ENCODE measurements at places on chromosomes 11 and 22.

DNA sequence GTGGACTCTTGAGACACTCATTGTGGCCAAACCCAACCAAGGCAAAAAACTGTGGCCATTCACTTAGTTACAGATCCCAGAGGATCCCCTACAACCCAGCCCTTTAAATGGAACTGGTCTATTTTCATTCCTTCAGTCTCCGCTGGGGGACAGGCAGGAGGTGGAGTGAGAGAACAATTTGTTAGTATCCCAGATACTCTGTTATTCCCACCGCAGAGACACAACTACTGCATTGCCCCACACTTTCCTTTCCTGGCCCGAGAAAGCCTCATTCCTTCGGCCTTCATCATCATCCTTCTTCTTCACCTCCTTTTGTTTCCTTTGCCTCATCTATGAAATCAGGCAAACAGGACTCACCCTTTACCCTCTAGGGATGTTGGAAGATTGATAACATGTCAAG lies 191.1 kb downstream of the NTM start:
- no peak for DNase-seq

GRCh38 chr11:46457021-46457420 lies 65.4 kb upstream of the CHRM4 start:
- DNase-seq: no peak

DNA sequence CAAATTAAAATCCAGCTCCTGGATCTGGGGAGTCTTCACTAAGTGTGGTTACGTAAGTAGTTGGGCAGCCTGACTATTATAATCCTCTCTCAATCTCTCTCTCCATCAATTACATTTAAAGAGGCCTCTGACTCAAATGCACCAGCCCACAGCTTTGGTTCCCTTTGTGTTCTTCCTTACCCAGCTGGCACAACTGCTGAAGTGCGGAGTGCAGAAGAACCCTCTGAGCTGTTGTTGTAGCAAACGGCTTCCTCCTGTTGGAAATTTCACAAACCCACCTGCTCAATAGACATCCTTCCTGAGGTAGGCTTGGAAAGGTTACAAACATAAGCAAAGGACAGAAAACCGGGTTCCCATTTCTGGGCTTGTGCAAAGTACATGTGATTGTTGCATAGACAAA lies 17.0 kb upstream of the SORL1 start:
- DNase-seq: no peak

- no peak for DNase-seq
These were observed 46.8 kb downstream of the PKNOX2 start for GRCh38 chr11:125211191-125211947.

GRCh38 chr11:13891911-13892310 lies 70.6 kb upstream of the SPON1 start:
- no peak for DNase-seq

- no peak for DNase-seq
These were observed 745.7 kb downstream of the FAM181B start for GRCh38 chr11:81987829-81988472.

GRCh38 chr22:29641042-29641699 lies 37.7 kb downstream of the NF2 start:
- DNase-seq: no peak

All from stimulated activated CD4-positive, alpha-beta T cell treated with anti-CD3 and anti-CD28 coated beads, Interleukin-1b, Interleukin-23, amount 100 ng/mL, for 1 hour (primary cell).